NCI-H1417 treated with DMSO at 0.1 percent for 48 hours (cell line): ENCODE measurements at places on chromosomes 6 and 20.

GRCh38 chr6:11804701-11805100 lies 26.1 kb upstream of the ADTRP start:
- no peak for DNase-seq

DNA sequence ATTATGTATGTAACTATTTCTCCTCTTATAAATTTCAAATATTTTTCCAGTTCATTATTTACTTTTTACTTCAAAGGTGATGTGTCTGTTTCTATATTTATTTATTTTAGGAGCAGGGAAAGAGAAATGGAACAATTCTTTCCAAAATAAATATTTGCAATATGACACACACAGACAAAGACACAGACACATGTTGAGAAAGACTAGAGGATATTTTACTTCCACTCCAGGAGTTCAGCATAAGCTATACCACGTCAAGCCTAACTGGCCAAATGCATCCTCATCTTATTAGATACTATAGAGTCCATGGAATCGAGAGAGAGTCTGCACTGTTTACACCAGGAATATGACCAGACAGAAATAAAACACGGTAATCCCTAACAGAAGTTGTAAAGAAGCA lies 13.3 kb downstream of the RALGAPA2 start:
- no peak for DNase-seq

- DNase-seq, result no peak
Observed at GRCh38 chr20:41411391-41411847, 44.8 kb upstream of the EMILIN3 start.

DNA sequence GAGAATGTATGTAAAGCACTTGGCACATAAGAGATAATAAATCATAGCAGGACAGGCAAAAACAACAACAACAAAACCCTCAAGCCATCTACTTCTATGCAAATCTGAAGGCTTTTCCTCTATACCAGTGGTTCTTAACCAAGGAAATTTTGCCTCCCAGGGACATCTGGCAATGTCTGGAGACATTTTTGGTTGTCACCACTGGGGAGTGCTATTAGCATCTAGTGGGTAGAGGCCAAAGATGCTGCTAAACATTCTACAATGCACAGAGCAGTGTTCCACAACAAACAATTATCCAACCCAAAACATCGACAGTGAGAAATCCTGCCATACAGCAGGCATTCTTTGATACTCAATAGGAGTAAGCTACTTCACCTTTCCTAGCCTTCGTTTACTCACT lies 28.2 kb downstream of the NDRG3 start:
- DNase-seq, result no peak

DNA sequence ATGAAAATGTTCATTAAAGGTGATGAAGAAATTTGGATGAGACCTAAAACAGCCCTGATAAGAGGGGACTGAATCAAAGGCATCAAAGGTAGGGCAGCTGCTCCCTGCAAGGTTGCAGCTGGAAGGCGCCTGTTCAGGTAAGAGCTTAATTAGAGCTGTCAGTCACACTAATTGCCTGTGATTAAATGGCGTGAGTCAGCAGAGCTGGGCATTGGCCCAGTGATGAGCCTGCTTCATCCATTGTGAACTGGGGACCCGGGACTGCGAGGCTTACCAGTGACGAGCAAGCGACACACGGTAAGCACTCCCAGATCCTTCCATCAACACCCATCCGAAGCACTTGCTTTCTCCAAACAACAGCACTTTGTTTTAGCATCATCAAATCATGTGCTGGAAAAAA lies 621.5 kb upstream of the CDH4 start:
- DNase-seq, result peak; percentile 96

- no peak for DNase-seq
Observed at GRCh38 chr6:7104752-7105151, 3.0 kb upstream of the RREB1 start.

- no peak for DNase-seq
Observed at GRCh38 chr6:26278536-26278935, 86.5 kb upstream of the BTN3A2 start.

GRCh38 chr6:123967905-123968304 lies 164.2 kb downstream of the NKAIN2 start:
- DNase-seq, result peak; percentile 82

DNA sequence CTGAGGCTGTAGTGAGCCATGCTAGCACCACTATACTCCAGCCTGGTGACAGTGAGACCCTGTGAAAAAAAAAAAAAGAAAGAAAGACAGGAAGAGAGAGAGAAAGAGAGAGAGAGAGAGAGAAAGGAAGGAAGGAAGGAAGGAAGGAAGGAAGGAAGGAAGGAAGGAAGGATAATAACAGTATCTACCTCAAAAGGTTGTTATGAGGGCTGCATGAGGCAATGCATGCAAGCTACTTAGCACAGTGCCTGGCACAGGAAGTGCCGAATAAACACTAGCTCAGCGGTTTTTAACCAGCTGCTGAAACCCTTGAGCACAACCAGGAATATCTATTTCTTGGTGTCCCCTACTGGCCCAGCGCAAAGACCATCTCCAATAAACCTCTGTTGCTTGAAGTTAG lies 62.3 kb upstream of the TBC1D7 start:
- no peak for DNase-seq

GRCh38 chr20:18705910-18706309 lies 107.7 kb upstream of the SCP2D1 start:
- no peak for DNase-seq

GRCh38 chr6:146153040-146153758 lies 124.3 kb downstream of the GRM1 start:
- DNase-seq, result no peak

DNA sequence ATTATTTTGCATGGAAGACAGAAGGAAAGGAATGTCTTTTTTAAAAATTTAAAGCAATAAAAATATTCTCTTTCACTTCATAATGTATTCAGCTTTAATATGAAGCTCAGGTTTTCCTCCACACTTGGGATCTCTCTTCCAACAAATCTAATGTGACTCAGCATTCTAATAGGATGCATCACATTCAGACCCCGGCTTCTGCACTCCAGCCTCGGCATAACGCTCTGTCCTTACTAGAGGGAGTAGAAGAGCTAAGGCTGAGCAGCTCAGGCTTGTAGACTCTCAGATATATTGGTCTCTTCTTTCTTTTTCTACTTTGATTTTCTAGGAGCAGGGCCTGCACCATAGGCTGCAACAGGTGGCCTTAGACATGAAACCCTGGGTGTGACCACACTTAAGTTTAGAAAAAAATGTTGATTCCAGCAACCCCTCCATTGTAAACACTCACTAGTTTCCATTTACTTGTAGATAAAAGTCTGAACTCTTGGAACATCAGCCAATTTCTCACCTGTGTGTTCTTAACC lies 161.7 kb downstream of the PAK5 start:
- DNase-seq, result no peak

DNA sequence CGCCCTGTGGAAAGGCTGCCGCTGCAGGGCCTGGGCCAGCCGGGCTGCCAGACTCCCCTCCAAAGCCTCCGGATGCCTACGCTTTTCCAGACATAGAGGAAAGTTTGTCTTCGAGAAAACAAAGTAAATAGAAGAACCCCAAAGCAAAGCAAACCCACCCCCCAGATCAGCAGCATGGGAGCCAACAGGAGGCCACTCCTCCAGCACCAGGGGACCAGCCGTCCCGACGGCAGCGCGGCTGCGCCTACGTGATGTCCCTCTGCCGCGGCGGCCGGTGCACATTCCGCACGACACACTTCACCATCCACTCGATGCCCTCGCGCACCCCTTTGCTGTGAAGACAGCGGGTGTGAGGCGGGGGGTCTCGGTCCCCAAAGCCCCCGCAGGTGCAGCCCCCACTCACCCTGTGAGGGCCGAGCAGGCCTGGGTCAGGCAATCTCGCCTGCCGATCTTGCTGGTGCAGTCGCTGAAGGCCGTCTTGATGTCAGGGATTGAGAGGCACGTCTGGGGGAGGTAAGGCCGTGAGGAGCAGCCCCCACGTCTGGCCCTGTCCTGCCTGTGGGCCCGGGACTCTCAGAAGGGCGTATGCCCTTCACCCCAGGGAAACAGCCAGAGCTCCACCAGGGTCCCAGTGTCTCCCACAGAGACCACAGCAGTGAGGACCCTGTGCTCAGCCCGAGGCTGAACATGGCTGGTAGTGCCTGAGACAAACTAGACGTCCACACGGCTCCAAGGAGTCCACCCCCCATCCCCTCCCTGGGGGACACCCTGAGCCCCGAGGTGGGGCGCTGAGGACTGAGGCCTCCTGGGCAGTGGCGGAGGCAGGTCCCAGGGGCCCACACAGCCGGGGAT lies 4.0 kb downstream of the TNFRSF6B start:
- no peak for DNase-seq

DNA sequence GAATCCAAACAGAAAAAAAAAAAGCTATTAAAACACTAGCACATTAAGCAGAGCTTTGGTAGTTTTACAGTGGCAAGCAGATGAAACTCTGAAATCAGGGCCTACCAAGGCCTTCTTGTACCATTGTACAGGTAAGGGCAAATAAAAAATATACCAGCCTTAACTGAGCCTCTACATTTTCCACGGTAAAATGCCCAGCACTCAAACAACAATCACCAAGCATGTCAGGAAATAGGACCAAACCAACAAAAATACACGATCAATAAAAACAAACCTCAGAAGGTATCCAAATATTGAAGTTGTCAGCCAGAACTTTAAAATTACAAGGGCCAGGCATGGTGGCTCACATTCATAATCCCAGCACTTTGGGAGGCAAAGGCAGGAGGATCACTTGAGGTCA lies 18.3 kb downstream of the TRERF1 start:
- DNase-seq, result no peak

DNA sequence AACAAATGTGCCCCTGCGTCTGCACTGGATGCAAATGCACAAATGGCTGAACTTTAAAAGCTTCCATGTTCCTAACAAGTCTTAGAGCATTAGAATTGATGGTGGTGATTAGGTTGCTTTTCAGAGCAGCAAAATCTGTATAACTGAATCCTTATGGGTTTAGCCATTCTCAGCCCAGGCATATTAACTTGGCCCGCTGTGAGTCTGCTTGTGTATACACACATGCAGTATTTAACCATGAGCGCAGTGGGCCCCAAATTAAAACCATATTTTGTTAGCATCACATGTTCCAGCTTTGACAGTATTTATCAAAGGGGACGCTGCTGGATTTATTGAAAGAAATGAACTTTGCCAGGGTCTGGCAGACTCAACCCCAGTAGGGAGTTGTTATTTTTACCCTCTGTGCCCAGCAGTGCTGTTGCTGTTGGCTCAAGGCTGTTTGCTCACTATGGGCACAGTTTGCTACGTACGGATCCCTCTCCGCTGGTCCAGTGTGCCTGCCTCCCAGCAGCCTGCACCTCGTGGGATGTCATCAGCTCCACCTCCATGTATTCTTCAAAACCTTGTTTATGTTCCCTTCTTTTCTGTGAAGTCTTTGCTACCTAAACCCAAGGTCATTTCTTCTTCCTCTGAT lies 144.7 kb downstream of the QRSL1 start:
- DNase-seq, result no peak

DNA sequence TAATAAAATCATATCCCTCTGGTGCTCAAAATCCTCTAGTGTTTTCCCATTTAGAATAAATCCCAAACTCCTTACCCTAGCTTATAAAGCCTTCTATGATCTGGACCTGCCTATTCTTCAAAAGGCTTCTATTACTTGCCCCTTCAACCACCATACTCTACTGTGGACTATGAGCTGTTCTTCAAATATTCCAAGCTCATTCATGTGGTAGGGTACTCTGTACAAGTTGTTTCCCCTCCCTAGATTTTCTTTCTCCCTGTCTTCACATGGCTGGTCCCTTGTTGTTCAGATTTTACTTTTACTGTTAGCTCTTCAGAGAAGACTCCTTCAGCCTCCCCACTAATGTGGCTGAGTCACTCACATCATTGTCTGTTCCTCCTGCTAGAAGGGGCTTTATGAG lies 193.2 kb downstream of the OGFRL1 start:
- DNase-seq, result no peak

DNA sequence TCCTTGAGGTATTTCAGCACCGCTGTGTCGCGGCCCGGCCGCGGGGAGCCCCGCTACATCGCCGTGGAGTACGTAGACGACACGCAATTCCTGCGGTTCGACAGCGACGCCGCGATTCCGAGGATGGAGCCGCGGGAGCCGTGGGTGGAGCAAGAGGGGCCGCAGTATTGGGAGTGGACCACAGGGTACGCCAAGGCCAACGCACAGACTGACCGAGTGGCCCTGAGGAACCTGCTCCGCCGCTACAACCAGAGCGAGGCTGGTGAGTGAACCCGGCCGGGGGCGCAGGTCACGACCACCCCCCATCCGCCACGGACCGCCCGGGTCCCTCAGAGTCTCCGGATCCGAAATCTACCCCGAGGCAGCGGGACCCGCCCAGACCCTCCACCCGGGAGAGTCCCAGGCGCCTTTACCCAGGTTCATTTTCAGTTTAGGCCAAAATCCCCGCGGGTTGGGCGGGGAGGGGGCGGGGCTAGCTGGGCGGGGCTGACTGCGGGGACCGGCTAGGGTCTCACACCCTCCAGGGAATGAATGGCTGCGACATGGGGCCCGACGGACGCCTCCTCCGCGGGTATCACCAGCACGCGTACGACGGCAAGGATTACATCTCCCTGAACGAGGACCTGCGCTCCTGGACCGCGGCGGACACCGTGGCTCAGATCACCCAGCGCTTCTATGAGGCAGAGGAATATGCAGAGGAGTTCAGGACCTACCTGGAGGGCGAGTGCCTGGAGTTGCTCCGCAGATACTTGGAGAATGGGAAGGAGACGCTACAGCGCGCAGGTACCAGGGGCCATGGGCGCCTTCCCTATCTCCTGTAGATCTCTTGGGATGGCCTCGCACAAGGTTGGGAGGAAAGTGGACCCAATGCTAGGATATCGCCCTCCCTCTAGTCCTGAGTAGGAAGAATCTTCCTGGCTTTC lies 693 bp downstream of the HLA-F start:
- DNase-seq, result no peak

GRCh38 chr6:32291543-32291942 lies 67.7 kb upstream of the NOTCH4 start:
- no peak for DNase-seq

- no peak for DNase-seq
Observed at GRCh38 chr6:100343316-100344077, 121.2 kb downstream of the SIM1 start.

- DNase-seq, result no peak
Observed at GRCh38 chr20:31681769-31682168, 40.9 kb downstream of the BCL2L1 start.

GRCh38 chr20:3354247-3354646 lies 53.2 kb downstream of the DNAAF9 start:
- no peak for DNase-seq

GRCh38 chr6:168530653-168531071 lies 89.7 kb downstream of the SMOC2 start:
- no peak for DNase-seq

GRCh38 chr6:3444276-3445088 lies 12.4 kb downstream of the SLC22A23 start:
- DNase-seq, result no peak

GRCh38 chr20:64083804-64084684 lies at the start of gene LKAAEAR1:
LKAAEAR1 (minus strand) TSS chr20:64084398; CDS start chr20:64084219, 179 bp downstream.
- no peak for DNase-seq

GRCh38 chr20:58091810-58092209 lies 136.6 kb downstream of the ANKRD60 start:
- DNase-seq, result no peak

DNA sequence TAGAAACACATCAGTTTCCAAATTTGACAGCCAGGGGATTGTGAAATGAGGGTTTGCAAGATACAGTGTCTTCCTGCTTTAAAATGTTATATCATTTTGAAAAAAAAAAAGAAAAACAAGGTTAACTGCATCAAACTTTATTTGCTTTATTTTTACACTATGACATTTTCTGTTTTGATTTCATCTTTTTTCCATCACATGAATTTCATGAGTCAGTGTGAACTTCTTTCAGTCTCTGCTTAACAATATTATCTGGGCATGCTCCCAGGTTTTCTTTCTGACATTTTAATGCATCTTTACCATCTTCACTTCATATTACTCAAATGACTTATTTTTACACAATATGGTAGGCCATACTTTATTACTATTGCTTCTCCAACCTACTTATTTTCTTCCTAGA lies 1.9 kb downstream of the NCOA7 start:
- no peak for DNase-seq
